ENCODE measurements at places on chromosomes 5 and 9.

- no peak for DNase-seq
Measured at GRCh38 chr5:173693670-173694069, 77.2 kb upstream of the BOD1 start.

- no peak for DNase-seq
Measured at GRCh38 chr9:26078706-26079105, 400.5 kb upstream of the TUSC1 start.

GRCh38 chr9:15010581-15010980 lies 100.4 kb upstream of the FREM1 start:
- DNase-seq = no peak

DNA sequence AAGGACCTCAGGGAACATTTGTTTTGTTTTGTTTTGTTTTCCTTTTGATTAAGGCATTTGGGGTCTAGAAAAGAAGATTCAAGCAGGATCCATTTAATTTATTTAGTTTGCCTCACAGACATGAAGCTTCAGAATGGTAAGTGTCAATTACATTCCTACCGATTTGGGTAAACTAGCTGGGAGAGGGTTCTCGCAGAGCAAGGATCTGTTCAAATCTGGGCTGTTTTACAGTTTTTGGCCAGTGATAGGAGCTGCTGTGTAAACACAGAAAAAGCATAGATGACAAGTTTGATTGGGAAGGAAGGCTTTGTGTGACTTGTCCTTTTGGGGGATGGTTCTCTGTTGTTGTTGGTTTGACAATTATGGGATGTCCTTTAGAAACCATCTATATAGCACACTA lies 470.3 kb upstream of the WWC1 start:
- no peak for DNase-seq

DNA sequence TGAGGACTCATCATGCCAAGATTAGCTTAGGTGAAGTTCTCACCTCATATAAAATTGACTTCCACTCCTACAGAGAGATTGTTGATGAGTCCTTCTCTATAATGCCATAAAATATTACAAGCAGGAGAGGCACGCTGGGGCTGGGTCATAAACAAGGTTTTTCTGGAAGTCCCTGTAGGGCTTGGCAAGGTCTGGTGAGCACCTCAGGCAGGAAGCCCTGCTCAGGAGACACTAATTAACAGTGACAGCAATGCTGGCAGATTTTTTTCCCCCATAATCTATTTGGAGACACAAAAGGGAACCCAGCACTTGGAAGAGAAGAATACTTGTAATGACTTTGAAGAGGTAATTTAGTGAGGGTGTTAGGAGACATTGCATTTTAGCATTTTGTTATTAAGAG lies 118.7 kb downstream of the DIRAS2 start:
- no peak for DNase-seq

GRCh38 chr5:59522201-59522831 lies 371.2 kb downstream of the PDE4D start:
- no peak for DNase-seq

DNA sequence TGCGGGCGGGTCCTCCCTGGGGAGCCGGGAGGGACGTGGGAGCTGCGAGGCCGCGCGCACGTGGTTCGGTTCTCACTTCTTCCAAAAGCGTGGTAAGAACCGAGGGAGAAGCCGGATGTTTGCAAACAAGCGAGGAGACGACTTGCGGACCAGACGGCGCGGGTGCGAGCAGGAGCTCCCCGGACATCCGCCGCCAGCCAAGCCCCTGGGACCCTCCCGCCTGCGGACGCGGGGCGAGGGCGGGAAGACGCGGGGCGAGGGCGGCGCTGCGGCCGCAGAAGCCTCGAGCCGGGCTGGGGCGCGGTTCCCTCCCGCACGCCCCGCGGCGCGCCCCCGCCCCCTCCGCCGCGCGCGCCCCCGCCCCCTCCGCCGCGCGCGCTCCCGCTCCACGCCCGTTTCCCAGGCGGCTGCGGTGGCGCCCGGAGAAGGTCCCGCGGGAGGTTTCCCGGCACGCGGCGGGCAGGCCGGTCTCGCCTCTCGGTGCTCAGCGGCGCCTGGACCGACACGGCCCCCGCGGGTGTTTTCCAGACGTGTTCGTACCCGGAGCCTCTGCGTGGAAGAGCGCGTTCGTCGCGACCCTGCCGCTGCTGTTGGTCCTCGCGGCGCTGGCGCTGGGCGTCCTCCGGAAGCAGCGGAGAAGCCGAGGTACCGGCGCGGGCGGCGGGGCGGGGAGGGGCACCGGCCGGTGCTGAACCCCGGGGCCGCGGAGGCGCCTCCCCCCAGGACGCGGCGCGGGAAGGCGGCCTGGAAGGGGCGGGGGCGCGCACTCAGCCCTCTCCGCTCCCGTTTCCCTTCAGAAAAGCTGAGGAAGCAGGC lies 12.8 kb downstream of the BTNL9 start:
- no peak for DNase-seq

DNA sequence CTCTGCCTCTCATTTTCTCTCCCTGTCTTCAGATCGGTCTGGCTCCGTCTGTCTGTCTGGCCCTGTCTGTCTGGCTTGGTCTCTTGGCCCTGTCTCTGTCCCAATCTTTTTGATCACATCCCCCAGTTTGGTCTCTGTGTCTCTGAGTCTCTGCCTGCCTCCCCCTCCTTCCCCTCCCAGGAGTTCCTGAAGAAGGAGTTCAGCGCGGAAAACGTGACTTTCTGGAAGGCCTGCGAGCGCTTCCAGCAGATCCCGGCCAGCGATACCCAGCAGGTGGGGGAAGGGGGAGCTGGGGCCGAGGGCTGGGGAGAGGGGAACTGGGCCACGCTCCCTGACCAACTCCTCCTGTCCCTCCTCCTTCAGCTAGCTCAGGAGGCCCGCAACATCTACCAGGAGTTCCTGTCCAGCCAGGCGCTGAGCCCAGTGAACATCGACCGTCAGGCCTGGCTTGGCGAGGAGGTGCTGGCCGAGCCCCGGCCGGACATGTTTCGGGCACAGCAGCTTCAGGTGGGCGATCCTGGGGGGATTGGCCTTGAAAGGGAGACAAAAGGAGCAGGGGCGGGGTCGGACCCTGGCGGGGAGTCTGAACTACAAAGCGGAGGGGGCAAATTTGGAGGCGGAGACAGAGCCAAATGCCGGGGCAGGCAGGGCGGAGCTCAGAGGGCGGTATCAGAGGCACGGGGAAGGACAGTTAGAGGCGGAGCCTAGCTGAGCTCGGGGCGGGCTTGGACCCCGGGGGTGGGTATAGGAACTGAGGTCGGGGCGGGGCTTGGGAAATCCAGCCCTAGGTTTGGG lies 9.0 kb downstream of the RGS14 start:
- DNase-seq = peak; percentile 95

- DNase-seq = no peak
Measured at GRCh38 chr5:137128012-137128411, 371.1 kb downstream of the SPOCK1 start.

DNA sequence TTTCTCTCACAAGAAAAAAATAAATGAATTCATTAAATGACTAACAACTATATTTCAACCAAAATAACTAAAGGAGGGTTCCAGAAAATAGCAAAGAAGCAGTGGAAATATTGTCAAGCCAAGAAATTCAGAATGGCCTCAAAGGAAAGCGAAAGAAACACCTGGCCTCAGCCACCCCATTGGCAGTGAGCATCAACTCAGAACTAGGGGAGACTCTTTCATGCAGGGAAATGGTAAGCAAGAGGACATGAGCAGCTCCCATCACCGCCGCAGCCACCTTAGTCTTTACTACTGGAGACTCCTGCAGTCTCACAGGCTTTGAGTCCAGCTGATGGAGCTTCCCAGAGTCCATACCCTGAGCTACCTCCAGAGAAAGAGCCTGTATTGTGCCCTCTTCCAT lies 343.9 kb upstream of the GRAMD2B start:
- DNase-seq = no peak

- no peak for DNase-seq
Measured at GRCh38 chr9:17280350-17281012, 145.6 kb downstream of the CNTLN start.

GRCh38 chr5:171979606-171980005 lies 26.8 kb downstream of the FBXW11 start:
- no peak for DNase-seq

GRCh38 chr5:81633891-81634290 lies 117.0 kb downstream of the SSBP2 start:
- DNase-seq = no peak

GRCh38 chr9:17532461-17532860 lies 46.4 kb upstream of the SH3GL2 start:
- DNase-seq = no peak

GRCh38 chr5:175021841-175022625 lies 297.7 kb downstream of the MSX2 start:
- DNase-seq = no peak

DNA sequence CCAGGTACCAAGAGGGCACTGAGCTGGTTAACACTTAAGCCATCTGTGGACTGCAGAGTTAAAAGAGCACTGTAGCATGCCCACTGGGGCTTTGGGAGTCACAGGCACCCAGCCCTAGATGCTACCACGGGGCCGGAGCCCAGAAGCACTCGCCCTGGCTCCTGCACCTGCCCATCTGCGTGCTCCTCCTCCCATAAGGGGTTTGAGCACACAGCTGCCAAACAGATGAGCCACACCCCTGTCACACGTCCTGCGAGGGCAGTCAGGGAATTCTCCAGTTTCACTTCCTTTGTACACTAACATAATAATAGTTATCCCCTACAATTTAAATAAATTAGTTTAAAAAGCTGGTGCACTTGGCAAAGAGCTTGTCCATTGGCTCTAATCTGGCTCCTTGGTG lies 4.5 kb upstream of the PCA3 start:
- no peak for DNase-seq

- no peak for DNase-seq
Measured at GRCh38 chr9:70490478-70490877, 76.0 kb upstream of the KLF9 start.

DNA sequence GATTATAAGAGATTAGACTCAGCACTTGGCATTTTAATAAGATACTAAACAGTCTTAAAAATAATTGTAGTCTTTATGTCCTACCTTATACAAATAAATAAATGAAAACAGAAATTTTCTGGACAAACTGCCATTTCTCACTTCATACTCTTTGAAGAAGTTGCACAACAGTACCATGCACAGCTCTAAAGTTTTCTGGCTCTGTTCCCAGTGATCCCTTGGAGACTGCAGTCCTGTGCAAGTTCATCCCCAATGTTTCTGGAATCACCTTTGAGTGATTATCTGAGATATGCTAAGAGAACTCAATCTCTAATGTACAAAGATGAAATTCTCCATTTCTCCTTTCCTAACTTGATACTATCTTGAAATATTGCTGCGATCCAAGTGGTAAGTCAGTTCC lies 330.4 kb upstream of the EDIL3 start:
- no peak for DNase-seq

GRCh38 chr5:96408210-96408777 lies 24.8 kb downstream of the PCSK1 start:
- DNase-seq = no peak

- no peak for DNase-seq
Measured at GRCh38 chr9:14131356-14132088, 182.4 kb downstream of the NFIB start.

- DNase-seq = no peak
Measured at GRCh38 chr5:136296846-136297245, 68.5 kb downstream of the TRPC7 start.

DNA sequence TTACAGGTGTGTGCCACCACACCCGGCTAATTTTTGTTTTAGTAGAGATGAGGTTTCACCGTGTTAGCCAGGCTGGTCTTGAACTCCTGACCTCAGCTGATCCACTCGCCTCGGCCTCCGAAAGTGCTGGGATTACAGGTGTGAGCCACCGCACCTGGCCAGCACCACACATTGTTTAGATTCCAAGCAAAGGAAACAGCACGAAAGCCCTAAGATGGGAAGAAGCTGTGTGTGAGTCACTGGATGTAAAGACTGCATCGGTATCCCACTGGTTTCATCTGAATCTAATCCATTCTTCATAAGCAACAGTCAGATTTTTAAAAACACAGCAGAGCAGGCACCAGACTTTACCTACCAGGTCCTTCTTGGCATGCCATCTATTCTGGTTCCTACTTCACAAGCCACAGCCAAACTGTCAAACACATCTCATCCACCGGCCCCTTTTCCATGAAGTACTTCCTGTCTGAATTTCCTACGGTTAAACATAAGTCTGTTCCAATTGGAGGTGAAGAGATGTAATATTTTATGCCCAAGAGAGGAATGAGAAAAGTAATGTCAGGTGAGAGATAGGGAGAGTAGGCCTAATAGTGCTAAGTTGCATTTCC lies 17.4 kb downstream of the UBTD2 start:
- DNase-seq = no peak

DNA sequence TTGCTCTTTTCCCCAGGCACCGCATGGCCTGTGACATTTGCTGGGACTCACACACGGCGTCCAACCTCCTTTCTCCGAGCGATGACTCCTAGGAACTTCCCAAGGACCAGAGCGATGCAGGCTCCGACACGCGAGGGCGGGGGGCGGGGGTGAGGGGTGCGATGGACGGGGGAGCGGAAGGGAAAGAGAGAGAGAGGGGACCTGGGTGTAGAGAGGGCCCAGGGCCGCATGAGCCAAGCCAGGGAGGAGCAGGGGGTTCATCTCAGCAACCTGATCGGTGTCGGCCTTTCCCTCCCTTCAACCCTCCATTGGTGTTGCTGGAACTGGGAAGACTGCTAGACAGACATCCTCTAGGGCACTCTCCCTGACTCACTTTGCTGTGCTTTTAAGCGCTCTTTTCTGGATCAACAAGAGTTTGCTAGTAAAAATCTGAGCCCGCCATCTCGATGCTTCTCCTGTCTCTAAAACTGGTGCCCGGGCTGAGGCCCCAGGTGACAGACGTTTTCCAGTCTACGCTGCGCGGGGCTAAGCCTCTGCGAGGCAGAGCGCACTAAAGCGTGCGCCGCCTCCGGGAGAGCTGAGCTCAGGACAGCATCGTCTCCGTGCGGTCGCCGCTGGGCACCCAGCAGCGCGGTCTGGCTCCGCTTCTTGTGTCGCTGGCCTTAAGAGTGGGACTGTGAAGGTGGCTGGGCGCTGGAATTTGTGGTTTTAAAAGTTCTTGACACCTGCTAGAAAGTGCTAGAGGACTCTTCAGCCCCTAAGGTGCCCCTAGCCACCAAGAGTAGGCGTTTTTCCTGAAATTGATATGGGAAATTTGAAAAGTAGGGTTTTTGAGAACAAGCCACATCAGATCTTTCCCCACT lies 1.0 kb upstream of the TSLP start:
- DNase-seq = peak; percentile 76

DNA sequence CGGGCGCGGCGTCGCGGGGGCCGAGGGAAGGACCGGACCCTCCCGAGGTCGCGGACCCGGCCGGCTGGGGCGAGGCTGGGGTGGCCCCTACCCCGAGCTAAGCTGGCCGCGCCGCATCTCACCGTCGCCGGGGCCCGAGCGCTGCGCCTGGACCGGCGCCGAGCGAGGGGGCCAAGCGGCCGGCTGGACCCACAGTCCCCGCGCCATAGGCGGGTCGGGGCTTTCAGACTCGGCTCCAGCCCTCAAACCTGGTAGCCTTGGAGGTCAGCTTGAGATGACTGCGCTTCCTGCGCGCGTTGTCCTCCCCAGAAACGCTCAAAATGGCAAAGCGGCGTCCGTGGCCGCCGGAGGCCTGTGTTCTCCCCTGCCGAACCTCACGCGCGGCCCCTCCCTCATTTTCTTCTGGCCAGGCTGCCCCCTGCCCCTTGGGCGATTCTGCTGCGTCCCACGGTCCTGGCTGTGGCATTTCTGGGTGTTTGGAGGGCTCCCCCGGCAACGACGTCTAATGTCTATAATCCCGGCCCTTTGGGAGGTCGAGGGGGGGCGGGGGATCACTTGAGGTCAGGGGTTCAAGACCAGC lies 8.7 kb upstream of the GRIN1 start:
- DNase-seq = no peak

GRCh38 chr9:111712369-111712768 lies 51.0 kb downstream of the GNG10 start:
- no peak for DNase-seq

GRCh38 chr9:14945351-14945750 lies 35.1 kb upstream of the FREM1 start:
- DNase-seq = no peak
